HTR-8/SVneo (cell line): ENCODE measurements at places on chromosomes 4 and X.

GRCh38 chr4:38034986-38035882, 75.0 kb downstream of the PTTG2 start:
- peak; percentile 49 for DNase-seq

- peak; percentile 13 for DNase-seq
These were observed 7.8 kb downstream of the GATB start for GRCh38 chr4:151753056-151753455.

DNA sequence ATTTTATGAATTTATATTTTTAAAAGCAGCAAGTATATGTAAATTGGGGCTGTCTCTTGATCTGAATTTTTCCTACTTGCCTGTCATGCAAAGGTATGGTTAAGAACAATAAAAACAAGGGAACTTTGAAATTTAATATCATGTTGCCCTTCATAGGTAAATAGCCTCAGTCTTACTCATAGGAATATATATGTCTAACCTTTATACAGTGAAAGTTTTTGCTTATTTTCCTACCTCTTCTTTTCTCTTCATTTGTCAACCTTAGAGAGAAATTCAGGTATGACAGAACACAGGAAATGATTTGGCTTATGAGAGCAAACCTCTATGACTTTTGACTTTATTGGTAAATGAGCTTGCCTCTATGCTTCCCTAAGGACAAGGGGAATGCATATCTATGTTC, 716.0 kb downstream of the CENPC start:
- DNase-seq: no peak

DNA sequence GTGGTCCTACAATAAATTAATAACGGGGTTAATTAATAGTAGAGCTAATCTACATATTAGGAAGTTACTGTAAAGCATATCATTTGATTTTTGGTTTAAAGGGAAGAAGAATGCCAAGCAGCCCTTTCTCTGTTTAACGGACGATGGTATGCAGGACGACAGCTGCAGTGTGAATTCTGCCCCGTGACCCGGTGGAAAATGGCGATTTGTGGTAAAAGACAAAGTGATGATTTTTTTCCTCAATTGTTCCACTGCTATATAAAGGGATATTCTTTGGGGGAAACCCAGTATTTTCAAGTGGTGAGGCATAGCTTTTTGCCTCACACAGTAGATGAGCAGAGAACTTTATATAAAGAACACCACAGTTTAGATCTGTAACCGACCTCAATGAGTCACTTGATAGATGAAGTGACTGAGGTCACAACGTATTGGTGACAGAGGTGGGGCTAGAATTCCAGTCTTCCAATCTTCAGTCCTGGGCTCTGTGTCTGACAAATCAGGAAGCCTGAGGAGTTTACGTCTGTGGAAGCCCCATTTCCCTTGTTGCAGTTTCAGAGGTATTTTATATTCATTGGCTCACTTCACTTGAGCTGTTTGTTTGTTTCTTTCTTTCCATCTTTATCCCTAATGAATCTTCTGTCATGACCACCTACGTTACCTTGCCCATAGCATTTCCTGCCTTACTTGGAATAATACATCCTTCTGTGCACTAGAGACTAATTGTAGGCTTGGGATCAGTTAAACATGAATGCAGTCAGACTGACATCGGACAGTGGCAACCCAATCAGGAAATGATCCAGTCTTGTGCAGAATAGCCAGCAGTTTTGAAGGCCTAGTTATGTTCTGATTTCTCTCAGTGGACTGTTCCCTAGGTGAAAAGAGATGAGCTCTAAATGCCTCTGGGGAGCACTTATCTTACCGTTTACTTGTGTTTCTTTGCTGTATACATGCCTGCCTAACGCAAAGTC, 30.1 kb downstream of the ZRSR2 start:
- DNase-seq: no peak

DNA sequence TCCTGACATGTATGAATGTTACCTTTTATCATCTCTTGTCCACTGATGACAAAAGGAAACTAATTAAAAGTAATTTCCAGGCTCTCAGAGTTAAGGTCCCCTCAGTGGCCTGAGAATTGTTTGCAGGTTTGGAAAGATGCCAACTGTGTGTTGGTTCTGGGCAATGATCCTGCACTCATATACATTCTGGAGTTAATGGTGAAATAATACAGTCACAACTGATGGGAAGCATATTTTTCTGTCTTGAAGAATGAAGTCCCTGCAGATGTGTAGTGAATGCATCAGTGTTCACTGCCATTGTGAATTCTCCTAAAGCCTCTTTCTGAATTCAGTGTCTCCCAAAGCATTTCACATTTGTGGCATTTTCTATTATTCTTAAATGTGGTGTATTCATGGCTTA, 238.1 kb upstream of the PPP1R2C start:
- DNase-seq: no peak

- no peak for DNase-seq
These were observed 128.1 kb downstream of the FAM13A start for GRCh38 chr4:88928852-88929251.

GRCh38 chr4:102696758-102697157, 64.0 kb downstream of the MANBA start:
- DNase-seq: no peak

GRCh38 chrX:38652934-38653442, 91.6 kb downstream of the TSPAN7 start:
- DNase-seq: no peak

GRCh38 chrX:153827903-153828302, 2.4 kb downstream of the PDZD4 start:
- no peak for DNase-seq

- no peak for DNase-seq
These were observed 788.6 kb downstream of the GLUD2 start for GRCh38 chrX:121836000-121836399.

- DNase-seq: no peak
These were observed 32.5 kb upstream of the TLR2 start for GRCh38 chr4:153651587-153651986.

- no peak for DNase-seq
These were observed 28.1 kb downstream of the MCUB start for GRCh38 chr4:109588176-109588575.

DNA sequence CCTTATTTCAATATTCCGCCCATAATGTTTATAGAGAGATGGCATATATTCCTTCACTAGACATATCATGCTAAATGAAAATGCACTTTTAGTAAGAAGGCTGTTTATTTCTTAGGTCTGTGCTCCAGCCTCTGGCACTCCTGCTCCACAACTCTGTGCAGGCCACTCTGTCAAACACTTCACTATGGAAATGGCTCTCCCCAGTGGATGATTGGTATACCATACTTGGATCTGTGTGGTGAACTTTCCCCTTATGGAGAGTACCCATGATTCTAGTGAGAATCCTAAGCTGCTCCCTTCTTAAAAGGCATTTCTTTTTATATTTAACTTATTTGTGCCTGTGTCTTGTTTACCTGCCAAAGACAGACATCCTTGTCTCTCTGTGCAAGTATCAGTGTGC, 480.1 kb upstream of the GALNT7 start:
- DNase-seq: no peak

DNA sequence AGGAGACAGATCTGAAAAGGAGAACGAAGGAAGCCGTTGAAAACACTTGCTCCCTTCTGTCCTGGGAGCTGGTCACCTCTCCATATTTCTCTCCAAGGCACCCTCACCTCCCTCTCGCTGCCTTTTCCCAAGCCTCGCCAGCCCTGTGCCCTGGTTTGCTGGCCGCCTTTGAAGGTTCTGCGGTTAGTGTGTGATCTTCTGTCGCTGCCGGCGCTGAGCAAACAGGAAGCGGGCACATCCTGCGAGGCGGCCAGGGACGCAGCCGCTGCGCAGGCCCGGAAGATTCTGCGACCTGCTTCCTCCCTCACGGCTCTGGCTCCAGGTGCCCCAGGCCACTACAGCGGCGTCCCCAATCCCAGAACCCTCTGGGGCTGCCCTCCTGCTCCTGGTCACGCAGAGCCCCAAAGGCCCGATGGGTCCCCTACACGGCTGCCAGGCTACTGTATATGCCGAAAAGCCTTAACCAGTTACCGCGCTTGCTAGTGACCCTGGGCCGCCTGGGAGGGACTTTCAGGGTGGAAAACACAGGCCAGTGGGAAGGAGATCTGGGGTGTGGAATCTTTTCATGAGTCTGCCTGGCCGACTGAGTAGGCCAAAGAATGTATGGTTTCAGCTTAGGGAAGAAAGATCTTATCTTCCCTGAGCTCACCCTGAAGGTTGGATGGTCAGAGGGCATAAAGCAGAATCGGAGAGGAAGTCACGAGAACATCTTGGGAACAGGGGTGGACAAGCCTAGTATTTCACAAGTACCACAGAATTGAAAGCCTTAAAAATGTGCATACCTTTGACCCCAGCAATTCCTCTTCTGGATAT, 2.3 kb upstream of the SASH3 start:
- no peak for DNase-seq

GRCh38 chr4:185293202-185293601, 83.8 kb downstream of the SNX25 start:
- DNase-seq: no peak

- DNase-seq: no peak
These were observed 12.3 kb upstream of the GRIA3 start for GRCh38 chrX:123171781-123172180.

DNA sequence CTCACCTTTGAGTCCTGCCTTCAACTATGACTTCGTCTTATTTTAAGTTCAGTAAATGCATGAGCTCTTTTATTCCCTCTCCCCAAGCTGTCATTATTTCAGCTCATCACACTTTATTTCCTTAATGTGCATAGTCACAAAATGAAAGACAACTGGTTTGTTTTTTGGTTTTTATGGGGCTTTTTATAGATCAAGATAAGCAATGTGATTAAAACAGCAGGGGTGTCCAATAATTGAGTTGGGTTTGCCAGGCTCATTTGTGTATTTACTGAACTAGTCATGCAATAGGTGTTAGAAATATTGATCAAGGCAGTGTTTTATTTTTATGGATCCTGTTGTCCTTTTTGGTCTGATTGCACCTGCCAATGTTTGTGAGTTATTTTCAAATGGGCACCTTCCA, 102.2 kb downstream of the FRMPD4 start:
- no peak for DNase-seq

DNA sequence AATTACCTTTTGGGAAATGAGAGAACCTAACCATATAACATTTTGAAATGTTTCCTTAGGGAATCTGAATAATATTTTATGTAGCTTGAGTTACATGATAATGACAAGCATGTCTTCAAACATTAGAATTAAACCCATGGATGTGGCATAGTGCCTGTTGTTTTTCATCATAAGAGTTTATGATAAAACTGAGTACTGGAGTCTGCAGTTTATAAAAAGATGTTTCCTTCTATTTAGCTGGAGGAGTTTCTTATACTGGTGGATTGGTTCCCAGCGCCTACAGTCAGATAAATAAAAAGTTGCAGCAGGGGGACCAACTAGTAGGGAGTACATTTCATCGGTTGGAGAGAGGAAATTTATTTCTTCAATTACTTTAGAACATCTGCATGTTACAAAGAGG, 70.1 kb upstream of the PCDH18 start:
- DNase-seq: no peak

DNA sequence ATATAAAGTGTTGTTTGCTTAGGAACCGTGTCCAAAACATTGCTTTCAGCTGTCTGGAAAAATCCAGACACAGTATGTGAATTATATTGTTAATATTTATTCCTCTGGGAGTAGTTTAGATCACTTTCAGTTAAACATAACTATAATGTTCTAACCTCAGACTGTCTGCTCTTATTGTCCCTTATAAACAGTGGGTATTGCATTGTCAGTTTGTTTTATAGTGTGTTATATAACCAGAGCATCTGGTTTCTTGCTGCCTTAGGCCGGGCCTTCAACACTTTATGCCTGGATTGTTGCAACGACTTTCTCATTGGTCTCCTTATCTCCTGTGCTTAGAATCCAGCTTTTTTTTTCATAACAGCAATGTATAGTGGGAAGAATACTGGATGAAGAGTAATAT, 26.4 kb downstream of the ATG4A start:
- no peak for DNase-seq

- no peak for DNase-seq
These were observed 2.9 kb upstream of the KLHL2 start for GRCh38 chr4:165204462-165204830.

- no peak for DNase-seq
These were observed 28.8 kb upstream of the IL13RA1 start for GRCh38 chrX:118698516-118699170.

DNA sequence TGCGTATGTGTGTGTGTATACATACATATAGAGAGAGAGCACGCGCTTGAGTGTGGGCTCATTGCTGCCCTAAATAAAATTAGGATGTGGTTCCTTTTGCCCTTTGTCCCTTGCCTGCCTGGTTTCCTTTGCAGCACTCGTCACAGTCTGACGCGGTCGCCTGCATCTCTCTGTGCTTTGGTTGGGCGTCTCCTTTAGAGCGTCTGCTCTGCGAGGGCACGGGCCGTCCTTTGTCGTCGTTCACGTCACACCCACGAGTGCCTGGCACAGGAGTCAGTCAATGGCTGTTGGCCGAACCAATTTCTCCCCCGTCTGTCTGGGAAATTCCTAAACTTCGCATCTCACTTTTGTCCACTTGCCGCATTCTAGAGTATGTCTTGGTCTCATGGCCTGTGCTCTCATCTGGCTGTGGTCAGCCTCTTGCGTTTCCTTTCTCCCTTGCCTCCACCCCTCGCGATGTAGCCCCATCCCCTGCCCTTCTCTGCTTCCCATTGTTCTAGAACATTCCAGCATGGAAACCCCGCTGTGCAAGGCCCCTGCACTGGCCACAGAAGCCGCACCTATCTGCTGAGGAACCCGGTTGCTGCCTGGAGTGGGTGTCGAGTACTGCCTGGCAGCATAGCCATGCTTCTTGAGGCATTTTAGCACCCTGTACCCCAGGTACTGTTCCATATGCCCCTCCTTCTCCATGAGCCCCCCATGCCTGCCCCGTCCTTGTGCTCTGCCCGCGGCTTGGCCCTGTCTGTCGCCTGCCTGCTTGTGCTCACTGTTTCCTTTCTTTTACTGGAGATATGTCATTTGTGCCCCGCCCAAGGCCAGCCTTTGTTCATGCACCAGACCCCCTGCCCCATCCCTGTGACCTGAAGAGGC, 8.0 kb downstream of the MAEA start:
- no peak for DNase-seq

- no peak for DNase-seq
These were observed 48.2 kb downstream of the CASK start for GRCh38 chrX:41875142-41875541.

GRCh38 chr4:3251691-3252479, 2.9 kb downstream of the MSANTD1 start:
- DNase-seq: no peak

GRCh38 chr4:68734095-68734494, 63.6 kb upstream of the UGT2B15 start:
- DNase-seq: no peak
